ENCODE measurements at places on chromosomes 1 and 21.
A peak's percentile ranks its signal among the peaks of the same experiment; 100 is the strongest.

DNA sequence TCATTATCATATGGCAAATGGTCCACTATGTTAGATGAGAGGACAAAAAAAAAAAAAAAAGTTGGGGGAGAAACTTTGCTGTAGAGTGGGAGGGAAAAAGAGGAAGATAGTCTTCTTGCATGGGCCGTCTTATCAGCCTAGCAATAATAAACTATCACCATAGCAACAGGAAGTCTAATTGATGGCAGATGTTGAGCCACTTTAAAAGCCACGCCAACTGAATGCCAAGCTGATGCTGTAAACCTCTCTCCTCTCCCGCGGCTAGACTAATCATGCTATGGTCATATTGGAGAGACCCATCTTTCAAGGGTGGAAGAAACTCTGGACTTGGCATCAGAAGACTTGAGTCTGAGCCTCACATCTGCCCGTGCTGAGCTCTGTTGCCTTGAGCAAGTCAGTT lies 122.2 kb upstream of the HOOK1 start:
- no peak for DNase-seq

DNA sequence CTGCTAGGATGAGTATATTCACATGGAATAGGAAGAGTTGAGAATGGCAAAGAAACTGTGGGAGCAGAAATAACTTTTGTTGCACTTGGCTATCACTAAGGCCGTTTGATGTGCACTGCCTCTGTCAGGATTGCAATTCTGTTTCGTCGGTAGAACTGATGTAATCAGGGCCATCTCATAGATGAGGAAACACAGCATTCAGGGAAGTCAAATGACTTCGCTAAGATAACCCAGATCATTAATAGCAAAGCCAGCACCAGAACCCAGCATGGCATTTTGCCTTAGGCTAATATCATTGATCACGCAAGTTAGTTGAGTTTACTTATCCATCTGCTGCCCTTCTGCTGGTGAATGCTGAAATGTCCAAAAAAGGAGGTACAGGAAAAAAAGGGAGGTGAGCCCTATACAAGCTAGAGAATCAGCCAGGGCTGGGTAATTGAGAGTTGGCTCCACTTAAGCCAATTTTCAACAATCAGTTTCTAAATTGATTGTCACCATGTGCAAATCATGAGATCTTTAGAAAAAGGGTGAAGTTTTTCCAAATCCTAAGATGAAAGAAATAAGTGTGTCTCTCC lies 7.6 kb downstream of the RASSF5 start:
- DNase-seq: no peak

- no peak for DNase-seq
Measured at GRCh38 chr21:42374457-42374856, 8.1 kb upstream of the TFF1 start.

- DNase-seq: no peak
Measured at GRCh38 chr1:64474665-64475439, 4.9 kb downstream of the CACHD1 start.

- no peak for DNase-seq
Measured at GRCh38 chr1:19438516-19439195, 46.7 kb downstream of the CAPZB start.

GRCh38 chr1:215418876-215419447 lies 148.1 kb upstream of the KCTD3 start:
- no peak for DNase-seq

GRCh38 chr21:17854745-17855144 lies 35.6 kb upstream of the C21orf91 start:
- DNase-seq: no peak

DNA sequence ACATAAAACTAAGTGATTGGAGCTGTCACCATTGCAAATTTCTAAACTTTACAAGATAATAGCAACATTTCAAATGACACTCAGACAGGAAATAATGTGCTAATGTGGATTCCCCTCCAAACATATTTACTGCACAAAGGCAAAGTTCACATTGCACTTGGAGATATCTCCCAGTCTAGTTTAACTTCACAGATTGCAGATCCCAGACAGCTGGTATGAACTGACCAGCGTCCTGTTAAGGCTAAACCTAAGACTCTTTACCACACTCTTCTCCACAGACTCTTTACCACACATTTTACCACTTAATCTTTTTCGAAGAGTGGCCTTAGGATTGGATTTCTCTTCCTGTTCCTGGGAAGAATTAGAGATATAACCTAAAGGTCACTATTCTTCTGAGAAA lies 40.6 kb upstream of the HSD3B1 start:
- no peak for DNase-seq

GRCh38 chr1:168340781-168341482 lies 60.3 kb downstream of the TBX19 start:
- no peak for DNase-seq

- no peak for DNase-seq
Measured at GRCh38 chr1:163737261-163737660, 415.5 kb downstream of the NUF2 start.

GRCh38 chr21:34526618-34527290 lies 14.7 kb upstream of the KCNE1 start:
- DNase-seq: peak; percentile 53

DNA sequence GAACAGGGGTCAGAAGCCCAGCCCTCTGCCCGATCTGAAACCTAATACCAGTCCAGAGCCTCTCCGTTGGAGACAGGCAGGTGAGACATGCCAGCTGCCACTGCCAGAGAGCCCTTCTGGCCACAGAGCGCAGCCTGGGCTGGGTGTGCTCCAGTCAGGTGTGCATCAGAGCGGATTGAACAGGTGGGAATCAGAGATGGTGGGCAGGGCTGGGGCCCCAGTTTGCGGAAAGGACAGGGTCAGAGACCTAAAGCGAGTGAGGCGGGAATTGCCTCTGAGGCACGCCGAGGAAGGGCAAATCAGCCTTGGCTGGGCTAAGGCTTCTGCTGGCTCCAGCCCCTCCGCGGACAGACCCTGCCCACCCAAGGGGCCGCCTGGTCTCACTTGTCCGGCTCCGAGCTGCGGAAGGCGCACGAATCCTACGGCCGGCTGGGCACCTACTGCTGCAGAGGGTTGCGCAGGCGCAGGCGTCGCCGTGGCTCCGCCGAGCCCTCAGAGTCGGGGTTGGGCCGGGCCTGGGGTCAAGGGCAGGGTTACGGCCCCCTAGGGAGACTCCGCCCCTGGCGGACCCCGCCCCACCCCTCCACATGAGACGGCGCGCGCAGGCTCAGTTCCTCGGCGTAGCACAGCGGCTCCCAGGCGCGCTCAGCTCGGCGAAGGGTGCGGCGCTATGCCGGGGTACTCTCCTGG lies 10.3 kb downstream of the CPLANE2 start:
- no peak for DNase-seq

DNA sequence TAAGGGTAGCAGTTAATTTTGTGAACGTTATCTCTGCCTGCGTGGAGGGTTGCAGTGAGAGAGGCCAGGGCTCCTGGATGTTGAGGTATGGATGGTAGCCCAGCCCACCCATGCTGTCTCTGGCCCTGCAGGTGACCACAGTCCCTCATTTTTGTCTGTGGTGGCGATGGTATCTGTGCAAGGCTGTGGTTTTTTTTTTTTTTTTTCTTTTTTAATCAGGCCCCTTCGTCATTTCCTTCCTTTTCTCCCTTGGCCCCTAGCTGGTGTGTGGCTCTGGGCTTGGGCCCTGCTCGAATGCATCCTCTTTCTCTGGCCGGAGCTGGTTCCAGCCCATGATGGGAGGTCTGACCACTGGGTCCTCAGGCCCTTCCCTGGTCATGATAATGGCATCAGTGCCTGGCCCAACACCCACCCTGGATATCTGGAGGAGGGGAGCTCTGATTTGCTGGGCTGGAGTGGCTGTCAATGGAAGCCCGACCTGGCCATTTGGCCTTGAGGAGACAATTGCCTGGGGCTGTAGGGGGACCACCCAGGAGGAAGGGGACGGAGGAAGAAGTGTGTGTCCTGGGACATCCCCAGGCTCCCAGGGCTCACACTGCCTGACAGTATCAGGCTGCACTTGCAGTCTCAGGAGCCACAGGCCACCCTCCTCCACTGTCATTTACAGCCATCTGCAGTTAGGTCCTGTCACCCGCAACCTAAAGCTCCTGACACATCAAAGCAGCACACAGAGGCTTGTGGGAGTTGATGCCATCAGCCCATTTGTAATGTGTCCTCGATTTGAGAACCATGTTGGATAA lies 8.1 kb upstream of the RNF187 start:
- DNase-seq: no peak

GRCh38 chr1:103514920-103515503 lies 10.5 kb upstream of the RNPC3 start:
- peak; percentile 38 for DNase-seq

- DNase-seq: no peak
Measured at GRCh38 chr1:7302873-7303272, 468.2 kb upstream of the VAMP3 start.

DNA sequence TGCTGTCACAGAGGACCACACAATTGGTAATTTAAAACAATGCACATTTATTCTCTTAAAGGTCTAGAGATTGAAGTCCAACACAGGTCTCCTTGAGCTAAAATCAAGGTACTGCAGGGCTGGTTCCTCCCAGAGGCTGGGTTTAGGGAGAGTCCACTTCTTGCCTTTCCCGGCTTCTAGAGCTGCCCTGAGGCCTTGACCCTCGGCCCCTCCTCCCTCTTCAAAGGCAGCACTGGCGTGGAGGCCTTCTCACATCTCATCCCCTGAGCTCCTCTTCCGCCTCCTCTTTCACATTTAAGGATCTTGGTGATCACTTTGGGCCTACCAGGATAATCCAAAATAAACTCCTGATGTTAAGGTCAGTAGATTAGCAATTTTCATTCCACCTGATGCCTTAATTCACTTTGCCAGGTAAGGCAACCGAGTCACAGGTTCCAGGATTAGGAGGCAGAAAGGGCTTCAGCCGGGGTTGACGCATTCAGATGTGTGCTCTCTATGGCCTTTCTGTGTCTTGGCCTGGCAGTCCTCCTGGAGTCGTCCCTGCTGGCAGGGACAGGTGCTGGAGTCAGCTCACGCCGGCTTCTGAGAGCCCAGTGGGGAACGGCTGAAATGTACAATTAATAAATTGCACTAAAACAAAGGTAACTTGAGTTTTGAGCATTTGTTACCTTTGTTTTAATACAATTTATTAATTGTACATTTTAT lies 61.2 kb upstream of the ABCG1 start:
- DNase-seq: no peak
